NCI-H1105 (cell line): ENCODE measurements at places on chromosomes 2 and 18.

DNA sequence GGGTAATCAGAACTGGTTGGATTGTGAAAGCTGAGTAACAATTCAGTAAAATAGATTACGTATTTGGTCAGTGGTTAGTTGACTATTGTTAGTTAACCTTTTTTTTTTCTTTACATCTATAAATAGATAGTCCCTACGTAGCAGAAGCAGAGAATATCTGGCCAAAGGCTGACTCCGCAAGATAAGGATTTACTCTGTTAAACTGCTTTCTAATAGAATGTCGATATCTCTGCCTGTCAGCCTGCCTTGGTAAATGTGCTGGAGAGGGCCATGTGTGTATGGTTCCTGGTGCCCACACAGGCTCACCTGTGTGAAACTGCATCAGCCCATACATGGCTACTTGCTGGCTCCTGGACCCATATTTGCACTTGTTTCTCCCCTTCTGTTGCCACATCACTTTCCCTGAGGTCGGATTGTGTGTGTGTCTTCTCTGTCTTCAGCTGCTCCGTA lies 94.4 kb downstream of the CRIM1 start:
- DNase-seq: no peak

- no peak for DNase-seq
These were observed 16.9 kb downstream of the SH2D6 start for GRCh38 chr2:85435220-85435958.

- DNase-seq: no peak
These were observed 22.5 kb upstream of the TRAPPC8 start for GRCh38 chr18:31965316-31965970.

- DNase-seq: no peak
These were observed 55.2 kb downstream of the STK39 start for GRCh38 chr2:168191955-168192785.

DNA sequence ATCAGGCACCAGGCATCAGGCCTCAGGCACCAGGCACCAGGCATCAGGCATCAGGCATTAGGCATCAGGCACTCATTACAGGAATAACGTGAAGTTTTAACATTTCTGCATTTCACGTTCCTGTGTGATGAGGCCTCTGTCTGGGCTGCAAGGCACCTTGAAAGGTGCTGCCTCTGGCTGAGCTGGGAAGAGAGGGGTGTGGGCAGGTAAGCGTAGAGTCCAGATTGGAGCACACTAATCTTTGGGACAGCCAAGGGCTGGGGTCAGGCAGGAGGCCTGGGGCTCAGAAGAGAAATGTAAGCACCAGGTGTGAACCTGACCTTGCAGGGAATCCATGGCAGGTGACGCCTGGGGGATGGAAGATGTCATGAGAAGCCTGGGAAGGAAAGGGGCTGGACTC lies 25.3 kb upstream of the SNTG2 start:
- DNase-seq: no peak

DNA sequence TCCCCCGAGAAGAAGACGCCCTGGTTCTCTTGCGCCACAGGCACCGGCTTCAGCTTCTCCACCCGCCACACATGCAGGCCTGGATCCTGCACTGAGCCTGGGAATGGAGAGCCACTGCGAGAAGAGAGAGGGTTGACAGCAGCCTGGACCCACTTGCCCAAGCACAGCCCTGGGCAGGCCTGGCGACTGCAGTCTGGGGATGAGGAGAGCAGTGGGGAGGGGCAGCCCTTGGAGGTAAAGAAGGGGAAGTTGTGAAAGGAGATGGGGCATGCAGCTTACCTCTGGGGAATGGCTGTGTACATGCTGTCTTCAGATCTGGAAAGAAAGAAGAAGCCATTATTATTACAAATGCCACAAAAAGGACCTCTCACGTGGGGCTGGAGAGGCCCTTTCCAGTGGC lies 8.3 kb downstream of the CAPG start:
- no peak for DNase-seq

DNA sequence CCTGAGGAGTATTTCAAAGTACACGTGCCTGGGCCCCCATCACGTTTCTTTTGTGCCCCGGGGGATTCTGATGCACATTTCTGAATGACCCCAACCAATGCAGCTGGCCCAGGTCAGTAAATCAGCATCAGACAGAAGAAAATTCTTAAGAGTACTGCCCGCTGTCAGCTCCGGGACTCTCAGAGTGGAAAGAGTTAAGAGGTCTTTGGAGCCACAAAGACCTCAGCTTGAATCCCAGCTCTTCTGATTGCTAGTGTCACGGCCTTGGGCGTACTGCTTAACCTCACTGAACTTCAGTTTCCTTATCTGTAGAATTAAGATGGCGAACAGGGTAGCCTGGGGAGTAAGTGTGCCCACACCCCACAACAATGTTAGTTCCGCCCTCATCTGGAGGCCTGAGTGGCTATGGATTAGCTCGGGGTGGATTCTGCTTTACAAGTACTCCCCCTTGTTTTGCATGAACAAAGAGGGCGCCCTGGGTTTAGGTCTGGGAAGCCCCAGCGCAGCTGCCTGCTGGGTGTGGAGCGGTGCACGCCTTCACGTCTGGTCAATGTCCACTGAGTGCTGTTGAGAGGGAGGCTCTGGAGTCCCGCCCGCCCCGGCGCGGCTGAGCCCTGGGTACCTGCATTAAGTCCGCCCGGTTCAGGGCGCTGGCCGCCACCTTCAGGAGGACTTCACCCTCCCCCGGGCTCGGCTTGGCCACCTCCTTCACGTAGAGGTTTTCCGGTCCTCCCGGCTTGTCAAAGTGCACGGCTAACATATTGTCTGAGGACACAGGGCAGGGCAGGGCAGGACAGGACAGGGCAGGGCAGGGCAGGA lies 858 bp downstream of the TP53I3 start:
- DNase-seq: peak; percentile 78

- no peak for DNase-seq
These were observed 130.6 kb downstream of the NXPH2 start for GRCh38 chr2:138649571-138649970.

GRCh38 chr2:238286987-238287736 lies 1.2 kb downstream of the PER2 start:
- no peak for DNase-seq

GRCh38 chr2:55718165-55719008 lies 24.7 kb upstream of the PNPT1 start:
- peak; percentile 54 for DNase-seq

DNA sequence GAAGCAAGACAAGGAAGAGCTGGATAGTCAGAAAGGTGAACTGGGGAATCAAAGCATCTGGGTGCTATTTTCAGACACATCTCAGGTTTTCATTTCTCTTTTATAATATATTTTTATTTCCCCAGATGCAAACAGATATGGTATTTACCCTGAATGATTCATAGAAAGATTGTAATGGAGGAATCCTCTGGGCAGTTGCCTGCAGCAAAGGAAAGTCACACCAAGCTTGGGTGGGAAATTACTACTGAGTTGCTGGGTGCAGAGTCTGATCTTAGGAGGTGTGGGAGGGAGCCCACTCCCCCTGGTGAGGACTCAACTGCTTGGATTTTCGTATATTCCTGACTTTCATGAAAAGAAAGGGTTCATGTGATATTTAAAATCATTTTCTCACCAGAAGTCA lies 2.1 kb downstream of the EFR3B start:
- DNase-seq: no peak

DNA sequence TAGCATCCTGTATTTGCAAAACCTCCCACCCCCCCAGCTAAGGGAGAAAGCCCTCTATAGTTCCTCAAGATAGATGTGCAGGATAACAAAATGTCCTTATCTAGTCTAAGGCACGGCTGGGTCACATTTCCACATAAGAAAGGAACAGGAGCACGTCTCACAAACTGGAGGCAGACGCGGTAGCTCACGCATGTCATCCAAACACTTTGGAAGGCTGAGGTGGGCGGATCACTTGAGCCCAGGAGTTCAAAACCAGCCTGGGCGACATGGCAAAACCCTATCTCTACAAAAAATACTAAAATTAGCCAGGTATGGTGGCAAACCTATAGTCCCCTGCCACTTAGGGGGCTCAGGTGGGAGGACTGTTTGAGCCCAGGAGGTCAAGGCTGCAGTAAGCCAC lies 9.3 kb downstream of the SF3B1 start:
- DNase-seq: no peak

- no peak for DNase-seq
These were observed 31.1 kb downstream of the HK2 start for GRCh38 chr2:74864728-74865722.

GRCh38 chr2:175690113-175690837 lies 311.8 kb downstream of the LNPK start:
- peak; percentile 33 for DNase-seq
